Head of caudate nucleus (tissue), 42 donors: ENCODE measurements at places on chromosomes 4 and X.
A peak's percentile ranks its signal among the peaks of the same experiment; 100 is the strongest.

- DNase-seq, result peak; percentile 45
Observed at GRCh38 chr4:23888421-23889319, 1.2 kb downstream of the PPARGC1A start.

DNA sequence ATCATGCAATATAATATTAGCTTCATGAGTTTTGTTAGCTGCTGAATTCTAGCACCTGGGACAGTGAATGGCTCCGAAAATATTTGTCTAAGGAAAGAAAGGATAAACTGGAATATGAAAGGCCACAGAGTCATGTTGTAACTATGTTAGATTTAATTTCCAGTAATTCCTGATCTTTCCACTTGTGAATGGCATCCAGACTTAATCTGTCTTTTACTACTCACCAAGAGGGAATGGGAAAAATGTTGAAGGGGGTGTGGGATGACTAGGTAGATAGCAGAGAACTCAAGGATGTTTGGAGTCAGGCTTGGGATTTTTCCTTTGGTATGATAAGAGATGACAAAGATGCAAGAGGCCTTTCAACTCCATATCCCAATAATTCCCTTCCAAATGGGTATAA is 9.4 kb downstream of the ADH6 start:
- no peak for DNase-seq

- DNase-seq, result no peak
Observed at GRCh38 chr4:7393601-7394575, 40.8 kb downstream of the PSAPL1 start.

- DNase-seq, result no peak
Observed at GRCh38 chr4:26420913-26421312, 69.4 kb downstream of the CCKAR start.

DNA sequence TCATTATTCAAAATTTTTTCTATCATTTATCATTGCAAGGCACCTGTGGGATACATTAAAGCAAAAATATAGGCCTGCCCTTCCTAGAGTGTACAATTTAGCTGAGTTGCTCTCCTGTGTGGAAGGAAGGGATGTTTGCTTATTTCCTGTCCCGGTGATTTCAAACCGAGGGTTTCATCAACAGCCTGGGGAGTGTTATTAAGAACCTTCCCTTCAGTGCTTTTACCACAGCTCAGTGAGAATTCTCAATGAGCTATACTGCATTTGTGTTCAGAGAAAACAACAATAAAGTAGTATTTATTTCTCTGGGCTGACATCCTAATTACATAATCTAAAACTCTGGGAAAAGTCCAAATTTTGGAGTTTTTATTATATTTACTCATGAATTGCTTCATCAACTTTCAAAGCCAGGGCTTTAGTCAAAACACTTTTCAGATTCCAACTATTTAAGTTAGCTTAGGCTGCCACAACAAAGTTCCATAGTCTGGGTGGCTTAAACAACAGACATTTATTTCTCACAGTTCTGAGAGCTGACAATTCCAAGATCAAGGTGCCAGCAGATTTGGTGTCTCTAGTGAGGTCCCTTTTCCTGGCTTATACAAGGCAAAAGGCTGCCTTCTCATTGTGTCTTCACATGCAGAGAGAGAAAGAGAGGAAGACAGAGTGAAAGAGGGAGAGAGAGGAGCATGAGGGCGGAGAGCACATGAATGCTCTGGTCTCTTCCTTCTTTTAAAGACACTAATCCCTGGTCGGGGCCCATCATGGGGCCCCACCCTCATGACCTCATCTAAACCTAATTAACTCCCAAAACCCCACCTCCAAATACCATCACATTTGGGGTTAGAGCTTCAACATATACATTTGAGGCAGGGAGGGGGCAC is 62.6 kb downstream of the MMRN1 start:
- DNase-seq, result no peak

DNA sequence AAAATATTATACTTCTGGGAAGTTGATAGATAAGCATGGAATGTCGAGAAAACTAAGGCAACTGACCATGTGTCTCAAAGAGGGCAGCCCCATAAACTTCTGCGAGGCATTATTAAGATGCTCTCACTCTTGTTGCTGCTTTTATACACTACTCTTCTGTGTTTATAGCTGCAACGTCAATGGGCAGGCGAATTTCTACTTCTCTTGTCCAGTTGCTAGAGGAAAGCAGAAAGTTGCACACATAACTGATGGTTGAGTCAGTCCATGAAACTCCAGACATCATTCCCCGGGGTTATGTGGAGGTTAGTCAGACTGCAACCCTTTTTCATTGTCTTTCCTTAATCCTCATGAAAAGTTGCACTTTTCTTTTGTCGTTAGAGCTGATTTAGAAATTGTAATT is 39.8 kb downstream of the VCX3B start:
- DNase-seq, result no peak

DNA sequence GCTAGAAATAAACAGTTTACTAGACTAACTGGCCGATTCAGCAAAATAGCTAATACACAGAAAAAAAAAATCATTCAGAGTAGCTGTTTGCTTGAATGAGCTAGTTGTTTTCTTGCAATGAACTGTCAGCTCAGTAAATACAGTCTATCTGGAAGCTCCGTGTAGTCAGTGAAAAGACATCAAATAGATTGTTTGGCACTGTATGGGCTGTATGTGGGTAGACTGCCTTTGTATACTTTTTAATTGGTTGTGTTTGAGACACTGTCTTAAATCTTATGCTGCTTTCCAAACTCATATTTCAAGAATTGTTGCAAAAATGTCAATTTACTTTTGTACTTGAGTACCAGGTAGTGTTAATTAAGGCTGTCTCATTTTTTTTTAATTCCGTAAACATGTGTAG is 61.6 kb upstream of the GPR174 start:
- no peak for DNase-seq

- DNase-seq, result no peak
Observed at GRCh38 chrX:46485897-46486296, 59.3 kb downstream of the ZNF674 start.
